ENCODE measurements at places on chromosomes 5 and 9.

DNA sequence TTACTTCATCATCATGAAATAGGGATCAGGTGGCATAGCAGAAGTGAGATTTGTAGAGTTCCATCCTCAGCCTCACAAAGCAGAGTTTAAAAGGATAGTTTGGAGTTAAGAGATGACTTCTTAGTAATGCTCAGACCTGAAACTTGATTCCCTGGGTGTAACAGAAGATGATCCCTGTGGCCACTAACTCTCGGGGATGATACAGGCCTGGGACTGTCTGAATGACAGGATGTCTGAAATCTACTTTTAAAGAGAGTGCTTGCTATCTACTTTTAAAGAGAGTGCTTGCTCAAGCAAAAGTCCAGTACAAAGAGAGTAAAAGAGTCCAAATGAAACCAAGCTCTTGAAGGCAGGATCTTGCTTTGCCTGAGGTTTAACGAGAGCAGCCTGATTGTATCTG lies 14.6 kb downstream of the ADAMTS16 start:
- DNase-seq, result no peak

DNA sequence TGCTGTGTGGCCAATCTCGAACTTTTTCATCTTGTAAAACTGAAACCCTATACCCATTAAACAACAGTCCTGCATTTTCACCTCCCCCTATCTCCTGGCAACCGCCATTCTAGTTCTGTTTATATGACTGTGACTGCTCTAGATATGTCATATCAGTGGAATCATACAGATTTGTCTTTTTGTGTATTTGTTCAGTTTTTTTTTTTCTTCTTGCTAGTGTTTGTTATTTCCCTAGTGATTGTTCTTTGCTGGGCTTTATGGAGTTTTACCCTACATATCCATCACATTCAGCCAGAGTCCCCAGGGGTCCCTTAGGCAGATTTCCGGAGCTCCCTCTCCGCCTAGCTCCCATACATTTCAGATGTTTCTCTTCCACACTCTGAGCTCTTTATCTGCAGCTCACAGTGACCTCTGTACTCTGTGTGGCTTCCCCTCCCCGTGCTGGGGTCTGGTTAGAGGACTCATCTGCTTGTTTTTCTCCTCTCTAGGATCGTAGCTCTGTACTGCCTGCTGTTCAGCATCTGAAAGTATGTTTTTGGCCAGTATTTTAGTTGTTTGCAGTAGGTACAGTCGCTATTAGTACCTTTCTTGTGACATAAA lies 25.1 kb upstream of the CARTPT start:
- no peak for DNase-seq

DNA sequence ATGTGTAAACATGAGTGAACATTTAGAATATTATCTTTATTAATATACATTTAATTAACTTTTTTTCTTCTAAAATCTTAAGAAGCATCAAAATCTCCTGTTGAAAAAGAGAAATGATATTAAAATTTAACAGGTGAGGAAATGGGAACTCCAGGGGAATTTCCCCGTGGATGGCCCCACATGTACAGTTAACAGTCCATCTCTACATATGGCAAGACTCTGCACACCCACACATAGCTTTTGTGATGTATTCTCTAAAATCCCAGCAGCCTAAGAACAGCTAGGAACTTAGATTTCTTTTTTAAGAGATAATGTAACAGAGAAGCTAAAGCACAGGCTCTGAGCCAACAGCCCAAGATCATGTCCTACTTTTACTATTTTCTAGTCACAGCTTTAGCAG lies 556.3 kb upstream of the RGMB start:
- no peak for DNase-seq

GRCh38 chr5:97544678-97545077 lies 361.6 kb upstream of the RIOK2 start:
- no peak for DNase-seq

DNA sequence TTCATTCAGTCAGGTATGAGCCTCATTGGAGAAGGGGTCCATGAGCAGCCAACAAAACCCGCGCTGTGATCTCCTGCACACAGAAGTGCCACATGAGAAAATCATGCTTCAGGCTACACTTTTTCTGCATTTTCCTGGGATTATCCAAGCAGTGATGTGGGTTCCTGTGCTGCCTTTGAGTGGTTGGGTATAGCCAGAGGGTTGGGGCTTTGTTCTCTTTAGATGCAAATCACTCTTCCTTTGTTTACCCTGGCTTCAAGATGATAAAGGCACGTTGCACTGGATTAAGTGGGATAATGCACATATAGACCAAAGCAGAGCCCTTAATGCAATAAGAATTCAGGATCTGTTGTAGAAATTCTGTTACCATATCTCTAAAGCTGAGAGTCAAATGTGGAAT lies 18.7 kb downstream of the ECM2 start:
- DNase-seq, result no peak

- DNase-seq, result no peak
These were observed 76.5 kb downstream of the SH3PXD2B start for GRCh38 chr5:172377856-172378255.

DNA sequence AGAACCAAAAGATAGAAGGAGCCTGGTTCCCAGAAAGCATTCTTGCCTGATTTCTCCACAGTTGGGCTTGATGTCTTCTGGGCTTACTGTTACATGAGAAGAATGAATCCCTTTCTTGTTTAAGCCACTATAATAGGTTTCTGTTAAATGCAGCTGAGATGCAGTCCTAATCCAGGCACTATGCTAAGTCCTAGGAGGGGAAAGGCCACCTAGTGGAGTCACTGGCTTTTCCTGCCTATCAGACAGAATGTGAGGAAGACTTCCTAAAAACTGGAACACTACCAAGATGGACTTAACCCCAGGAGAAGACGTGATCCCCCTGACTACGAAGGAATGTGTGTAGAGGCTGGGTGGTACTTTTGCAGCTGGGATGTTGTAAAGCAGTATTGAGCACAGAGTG lies 34.3 kb upstream of the FSD1L start:
- no peak for DNase-seq

DNA sequence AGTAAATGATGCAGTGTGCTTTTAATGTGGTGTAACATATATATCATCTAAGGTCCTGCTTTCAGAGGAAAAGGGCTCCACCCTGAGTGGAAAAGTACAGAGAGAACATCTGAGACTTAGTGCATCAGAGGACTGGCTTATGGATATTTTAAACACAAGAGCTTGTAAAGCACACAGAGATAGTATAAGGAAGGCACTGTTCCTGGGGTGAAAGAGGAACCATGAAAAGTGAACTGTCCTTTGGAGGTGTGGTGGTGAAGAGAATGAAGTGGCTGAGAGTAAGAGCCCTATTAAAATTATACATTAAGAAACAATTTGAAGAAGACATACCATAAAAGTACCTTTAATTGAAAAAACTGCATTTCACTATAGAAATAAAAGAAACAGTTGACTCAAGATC lies 68.9 kb downstream of the CSF2 start:
- DNase-seq, result no peak

DNA sequence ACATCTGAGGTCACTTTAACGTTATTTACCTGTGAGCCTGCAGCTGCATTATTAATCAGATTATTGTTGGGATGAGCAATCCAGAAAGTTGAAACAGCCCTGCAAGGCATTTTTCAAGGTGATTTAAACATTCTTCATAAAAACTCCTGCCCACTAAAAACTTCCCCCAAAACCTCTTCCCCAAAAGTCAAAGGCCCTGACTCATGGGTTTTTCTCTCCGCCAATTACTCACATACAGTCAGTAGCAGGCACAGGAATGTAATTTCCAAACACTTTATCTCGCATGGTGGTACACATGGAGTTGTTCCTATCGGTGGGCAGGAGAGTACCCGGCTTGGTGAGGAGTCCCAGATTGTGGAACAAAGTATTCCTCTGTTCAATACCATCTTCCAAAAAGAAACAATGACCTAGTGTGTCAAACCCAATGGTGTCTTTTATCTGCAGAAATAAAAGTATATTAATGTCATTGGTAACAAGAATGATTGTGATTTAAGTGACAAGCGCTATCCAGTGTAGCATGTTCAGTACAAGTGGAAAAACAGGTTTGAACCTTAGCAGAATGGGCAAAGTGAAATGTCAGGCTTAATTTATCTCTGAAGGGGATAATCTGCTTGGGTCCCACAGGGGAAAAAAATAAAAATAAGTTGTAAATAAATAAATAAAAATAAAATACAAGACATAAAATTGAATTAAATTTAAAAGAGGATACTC lies 38.3 kb downstream of the CEMIP2 start:
- DNase-seq, result no peak

- DNase-seq, result no peak
These were observed 14.6 kb downstream of the KIF4B start for GRCh38 chr5:155027993-155028629.

DNA sequence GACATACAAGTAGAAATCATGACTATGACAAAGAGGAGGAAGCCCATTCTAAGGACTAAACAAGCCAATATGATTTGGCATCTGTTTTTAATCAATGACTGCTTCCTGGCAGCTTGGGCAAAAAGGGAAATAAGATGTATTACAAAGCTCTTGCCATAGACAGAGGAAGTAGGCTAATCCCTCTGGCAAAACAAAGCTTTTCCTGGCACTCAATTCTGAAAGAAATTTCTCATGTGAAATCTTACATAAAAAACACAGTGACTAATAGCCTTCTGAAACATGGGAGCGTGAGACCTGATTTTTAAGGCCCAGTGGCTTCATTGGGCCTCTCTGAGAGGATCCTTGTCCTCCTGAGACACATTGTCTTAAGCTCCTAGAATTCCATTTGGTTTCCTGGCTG lies 93.6 kb downstream of the COL23A1 start:
- DNase-seq, result no peak

DNA sequence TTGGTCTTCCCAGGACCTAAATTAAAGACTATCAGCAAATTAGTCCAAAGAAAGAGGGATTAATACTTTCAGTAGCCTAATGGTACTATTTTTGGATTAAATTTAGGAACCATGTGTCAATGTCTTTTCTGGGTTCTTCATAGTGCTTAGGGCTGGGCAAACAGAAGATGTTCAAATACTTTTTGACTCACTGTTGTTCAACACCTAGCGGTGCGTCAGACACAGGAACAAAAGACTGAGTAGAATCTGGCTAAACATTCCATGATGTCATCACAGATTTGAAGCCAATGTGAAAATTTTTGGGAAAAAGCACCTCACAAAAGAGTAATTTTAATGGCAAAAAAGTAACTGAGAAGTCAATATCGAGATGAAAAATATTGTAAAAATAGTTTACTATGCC lies 544.4 kb downstream of the EFNA5 start:
- DNase-seq, result no peak

DNA sequence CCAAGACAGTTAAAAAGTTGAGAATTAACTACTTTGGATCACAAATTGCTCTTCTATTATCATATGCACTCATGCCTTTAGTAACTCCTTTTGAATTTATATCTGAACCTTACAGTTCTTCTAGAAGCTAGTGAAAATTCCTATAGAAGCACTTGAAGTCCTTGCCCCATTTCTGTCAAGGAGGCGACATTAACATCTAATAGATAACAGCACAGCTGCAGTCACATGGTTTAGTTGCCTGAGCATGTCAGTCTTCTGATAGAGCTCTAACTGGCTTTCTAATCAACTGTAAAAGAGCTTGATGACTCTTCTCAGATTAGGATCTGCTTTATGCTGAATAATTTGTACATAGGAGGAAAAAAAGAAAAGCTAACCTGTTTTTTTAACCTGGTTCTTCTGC lies 9.0 kb downstream of the RFESD start:
- DNase-seq, result no peak

DNA sequence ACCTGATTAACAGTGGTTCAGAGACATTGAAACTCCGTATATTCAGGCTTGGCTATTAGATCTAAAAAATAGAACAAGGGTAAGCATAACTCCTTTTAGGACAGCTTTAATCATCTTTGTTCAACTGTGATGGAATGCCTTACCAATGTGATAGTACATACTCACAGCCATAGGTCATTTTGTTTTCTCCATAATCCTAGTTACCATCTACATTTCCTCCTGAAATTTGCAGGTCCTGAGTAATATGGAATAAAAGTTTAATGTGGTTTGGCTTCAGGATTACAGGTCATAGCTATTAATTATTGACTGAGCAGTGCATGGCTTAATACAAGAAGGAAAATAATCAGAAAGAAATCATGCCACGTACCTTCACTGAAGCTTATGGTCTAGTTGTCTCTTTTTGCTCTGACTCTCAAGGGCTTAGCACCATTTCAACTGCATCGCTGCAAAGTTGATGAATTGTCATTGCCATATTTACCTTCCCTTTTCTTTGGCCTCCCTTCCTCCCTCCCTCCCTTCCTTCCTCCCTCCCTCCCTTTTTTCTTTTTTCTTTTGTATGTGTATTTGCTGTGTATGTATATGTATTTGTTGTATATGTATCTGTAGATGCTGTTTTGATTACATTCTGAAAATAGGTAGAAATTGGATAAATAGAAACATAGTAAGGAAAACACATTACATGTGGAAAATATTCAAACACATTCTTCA lies 250.9 kb upstream of the ZNF608 start:
- no peak for DNase-seq

- no peak for DNase-seq
These were observed 344 bp downstream of the NEUROG1 start for GRCh38 chr5:135535420-135535819.

DNA sequence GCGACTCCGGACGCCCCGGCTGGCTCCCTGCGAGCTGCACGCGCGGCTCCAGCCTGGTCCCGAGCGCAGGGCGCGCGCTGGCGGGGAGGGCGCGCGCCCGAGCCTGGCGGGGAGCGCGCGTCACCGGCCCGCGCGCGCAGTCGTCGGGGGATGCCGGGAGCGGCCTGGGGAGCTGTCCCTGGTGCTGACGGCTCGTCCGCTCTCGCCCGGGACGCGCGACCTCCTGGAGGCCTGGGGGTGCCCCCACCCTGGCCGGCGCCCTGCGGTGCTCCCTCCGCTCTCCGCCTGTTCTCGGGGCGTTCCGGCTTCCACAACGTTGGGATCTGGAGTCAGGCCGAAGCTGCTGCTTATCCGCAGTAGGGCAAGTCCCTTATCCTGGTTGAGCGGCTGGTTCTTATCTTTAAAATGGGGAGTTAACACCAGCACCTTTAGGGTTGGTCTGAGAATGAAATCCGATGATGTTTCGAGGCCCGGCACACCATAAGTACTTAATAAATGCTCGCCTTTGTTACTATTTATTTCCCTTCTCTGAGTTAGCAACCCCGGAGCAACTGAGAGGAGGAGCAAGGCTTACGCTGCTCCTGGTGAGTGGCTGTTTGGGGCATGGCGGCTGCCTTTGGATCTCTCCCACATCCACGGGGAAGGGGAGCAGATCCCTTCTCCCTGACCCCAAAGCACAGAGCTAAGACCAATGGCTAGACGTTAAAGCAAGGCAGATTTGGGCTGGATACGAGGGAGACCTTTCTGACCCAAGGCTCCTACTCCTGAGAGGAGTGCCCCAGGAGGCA lies at the start of gene FAM163B:
FAM163B (minus strand) TSS at position 79 of the 788 bp plus-strand sequence. CDS start 29,166 bp downstream, outside the sequence.
- no peak for DNase-seq

- no peak for DNase-seq
These were observed 39.9 kb upstream of the PAM start for GRCh38 chr5:102715082-102715807.

GRCh38 chr5:138850865-138851435 lies 24.2 kb downstream of the LRRTM2 start:
- no peak for DNase-seq

DNA sequence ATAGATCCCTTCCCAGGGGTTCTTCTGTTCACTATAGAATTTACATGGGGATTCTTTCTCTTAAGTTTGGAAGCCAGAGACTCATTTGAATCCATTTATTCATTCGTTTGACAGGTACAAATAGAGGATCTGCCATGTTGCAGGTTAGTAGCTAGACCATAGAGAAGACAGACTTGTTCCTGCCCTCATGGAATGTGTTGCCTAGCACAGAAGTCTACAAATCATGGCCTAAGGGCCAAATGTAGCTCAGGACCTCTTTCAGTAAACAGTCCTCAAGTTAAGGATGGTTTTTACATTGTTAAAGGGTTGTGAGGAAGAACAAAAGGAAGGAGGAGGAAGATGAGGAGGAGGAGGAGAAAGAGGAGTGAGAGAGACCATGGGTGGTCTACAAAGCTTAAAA lies 114.7 kb upstream of the SLC44A1 start:
- no peak for DNase-seq

- no peak for DNase-seq
These were observed 128.3 kb downstream of the TLE1 start for GRCh38 chr9:81560851-81561732.

Data from effector memory CD8-positive, alpha-beta T cell (primary cell).